ENCODE measurements at places on chromosomes 7 and 10.

DNA sequence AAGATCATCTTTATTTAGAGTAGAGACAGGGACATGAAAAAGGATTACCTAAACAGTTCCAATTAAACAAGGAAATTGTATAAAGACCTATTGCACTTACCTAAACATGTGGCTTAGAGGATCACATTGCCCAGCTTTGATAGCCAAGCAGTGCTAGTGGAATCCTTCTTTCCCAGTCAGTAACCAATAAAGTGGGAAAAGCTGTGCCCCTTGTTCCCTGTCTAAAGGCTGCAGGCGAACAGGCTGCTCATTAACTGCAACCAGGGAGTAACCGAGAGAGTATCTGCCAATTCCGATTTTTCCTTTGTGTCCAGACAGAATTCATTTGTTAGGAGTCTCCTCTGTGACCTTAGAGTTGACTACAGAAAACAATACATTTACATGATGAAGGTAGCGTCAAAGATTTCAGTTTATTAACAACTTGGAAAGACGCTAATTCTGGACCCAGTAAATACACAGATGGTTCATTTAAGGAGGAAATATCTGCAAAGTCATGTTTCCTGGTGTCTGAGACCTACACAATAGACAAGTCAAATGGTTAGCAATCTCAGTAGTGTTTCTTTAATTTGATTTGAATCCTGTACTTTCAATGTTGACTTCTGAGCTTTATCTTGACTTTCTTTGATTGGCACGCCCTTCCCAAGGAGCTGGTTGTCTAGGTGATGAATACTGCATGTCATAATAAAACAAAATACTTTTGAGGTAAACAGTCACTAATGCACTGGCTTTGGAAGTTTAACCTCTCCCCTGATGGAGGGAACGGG, 57.3 kb upstream of the MET start:
- no peak for DNase-seq

DNA sequence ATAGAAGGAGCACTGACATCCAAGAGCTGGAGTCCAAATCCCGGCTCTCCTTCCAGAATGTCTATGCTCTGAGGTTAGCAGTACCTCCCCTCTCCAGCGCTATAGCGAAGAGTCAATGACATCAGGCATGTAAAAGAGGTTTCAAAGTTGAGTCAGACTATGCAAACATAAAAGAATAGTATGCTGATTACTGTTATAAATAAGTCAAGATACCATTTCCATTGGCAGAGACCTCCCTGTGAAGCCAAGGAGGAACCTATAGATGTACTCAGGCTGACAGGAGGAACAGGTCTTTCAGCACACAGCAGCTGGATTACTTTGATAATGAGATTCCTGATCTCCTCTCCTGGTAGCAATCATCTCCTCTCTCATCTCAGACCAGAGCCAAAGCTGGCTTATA, 103.9 kb upstream of the EFCAB10 start:
- DNase-seq = no peak

DNA sequence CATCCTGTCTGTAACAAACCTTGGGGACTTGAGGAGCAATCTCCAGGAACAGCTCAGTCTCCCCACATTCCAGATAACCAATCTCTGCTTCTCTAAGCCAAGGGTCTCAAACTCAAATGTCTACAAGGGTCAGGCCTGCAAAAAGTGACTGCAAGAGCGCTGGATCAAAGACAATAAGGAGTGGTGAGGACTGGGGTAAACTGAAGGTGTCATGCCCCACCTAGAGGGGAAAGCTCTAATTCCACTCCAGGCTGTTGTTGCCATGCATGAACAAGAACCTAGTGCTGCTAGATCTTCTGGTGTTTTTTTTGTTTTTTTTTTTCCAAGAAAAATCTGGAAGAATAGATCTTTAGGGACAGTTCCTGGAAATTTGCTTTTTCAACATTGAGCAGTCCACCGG, 117.9 kb upstream of the MACROH2A2 start:
- no peak for DNase-seq

- DNase-seq = peak; percentile 62
Observed at GRCh38 chr10:103859161-103860086, 4.0 kb upstream of the SH3PXD2A start.

DNA sequence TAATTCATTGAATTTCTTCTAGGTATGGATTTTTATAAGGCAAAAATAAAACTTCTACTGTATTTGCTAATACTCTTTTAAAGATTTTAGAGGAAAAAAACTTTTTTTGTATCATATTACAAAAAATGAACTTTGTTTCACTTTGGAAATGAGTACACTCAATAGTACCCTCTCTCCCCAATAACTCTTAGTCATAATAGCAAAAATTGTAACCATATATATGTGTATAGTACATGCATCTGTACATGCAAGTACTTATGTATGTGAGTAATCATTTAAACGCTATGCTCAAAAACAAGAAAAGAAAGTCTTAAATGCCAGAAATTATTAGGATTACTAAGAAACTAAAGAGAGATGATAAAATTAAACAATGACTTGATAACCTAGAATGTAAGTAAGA, 95.9 kb upstream of the HGF start:
- no peak for DNase-seq

GRCh38 chr7:82599895-82600294, 156.3 kb upstream of the CACNA2D1 start:
- DNase-seq = no peak

GRCh38 chr7:149427096-149427680, 33.7 kb downstream of the ZNF777 start:
- DNase-seq = no peak

DNA sequence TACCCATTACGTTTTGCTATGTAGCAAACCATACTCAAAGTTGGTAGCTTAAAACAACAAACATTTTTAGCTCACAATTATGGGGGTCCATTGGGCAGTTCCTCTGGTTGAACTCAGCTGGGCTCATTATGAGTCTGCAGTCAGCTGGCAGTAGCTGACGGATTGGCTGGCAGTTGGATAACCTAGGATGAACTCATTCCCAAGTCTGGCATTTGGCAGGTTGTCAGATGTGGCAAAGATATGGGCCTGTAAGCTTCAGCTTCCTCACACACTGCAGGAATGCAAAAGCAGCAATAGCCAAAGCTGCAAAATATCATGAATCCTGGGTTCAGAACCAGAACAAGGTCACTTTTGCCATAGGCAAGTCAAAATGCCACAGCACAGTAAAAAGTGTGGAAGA, 412.2 kb upstream of the SORCS1 start:
- no peak for DNase-seq
